Motor neuron (in vitro differentiated cells): ENCODE measurements at places on chromosomes 12 and 14. TPM values are rescaled to one million over a fixed set of nuclear protein-coding genes. Genes with fewer than 3 reads are reported as not detected.

KRT77 gene
- total RNA-seq, result 0.56 TPM in 1 of 2 replicates, not detected in the other

POTEG gene
- total RNA-seq, result not detected in 2 replicates

- ATAC-seq, result peak; percentile 71
Observed at GRCh38 chr12:121579981-121580868, 598 bp downstream of the KDM2B start.

DNA sequence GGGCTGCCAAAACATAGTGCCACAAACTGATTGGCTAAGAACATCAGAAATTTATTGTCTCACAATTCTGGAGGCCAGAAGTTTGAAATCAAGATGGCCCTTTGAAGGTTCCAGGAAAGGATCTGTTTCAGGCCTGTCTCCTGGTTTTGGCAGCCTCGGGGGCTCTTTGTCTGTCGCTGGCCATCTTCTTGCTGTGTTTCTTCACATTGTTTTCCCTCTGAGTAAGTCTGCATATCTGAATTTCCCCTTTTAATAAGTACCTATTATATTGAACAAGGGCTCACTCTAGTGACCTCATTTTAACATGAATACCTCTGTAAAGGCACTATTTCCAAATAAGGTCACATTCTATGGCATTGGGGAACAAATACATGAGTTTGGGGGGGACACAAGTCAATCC is 467.1 kb upstream of the MGAT4C start:
- ATAC-seq, result no peak

FAR2 gene
- total RNA-seq, result 5.8 and 6.3 TPM in 2 replicates
